Glutamatergic neuron (in vitro differentiated cells): ENCODE measurements at places on chromosomes 11 and 22. TPM values are rescaled to one million over a fixed set of nuclear protein-coding genes. Genes with fewer than 3 reads are reported as not detected.

GRCh38 chr11:134637091-134638015, 225.3 kb upstream of the B3GAT1 start:
- DNase-seq: no peak

DNA sequence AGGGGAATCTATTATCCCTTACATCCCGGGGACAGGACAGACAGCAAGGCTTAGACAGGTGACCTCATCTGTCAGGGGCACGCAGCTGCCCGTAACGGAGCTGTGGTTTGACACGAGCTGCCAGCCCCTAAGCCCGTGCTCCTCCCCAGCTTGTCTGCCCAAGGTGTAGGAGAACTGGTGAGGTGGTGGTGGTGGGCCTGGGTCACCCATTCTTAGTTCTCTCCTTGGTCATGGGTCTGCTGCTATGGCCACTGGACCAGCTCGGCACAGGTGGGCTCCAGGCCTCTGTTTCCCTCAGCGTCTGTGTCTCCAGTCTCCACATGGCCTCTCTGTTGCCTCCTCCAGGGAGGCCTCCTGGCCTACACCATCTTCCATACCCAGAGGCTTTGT, 5.4 kb downstream of the PARVG start:
- peak; percentile 10 for DNase-seq

DNA sequence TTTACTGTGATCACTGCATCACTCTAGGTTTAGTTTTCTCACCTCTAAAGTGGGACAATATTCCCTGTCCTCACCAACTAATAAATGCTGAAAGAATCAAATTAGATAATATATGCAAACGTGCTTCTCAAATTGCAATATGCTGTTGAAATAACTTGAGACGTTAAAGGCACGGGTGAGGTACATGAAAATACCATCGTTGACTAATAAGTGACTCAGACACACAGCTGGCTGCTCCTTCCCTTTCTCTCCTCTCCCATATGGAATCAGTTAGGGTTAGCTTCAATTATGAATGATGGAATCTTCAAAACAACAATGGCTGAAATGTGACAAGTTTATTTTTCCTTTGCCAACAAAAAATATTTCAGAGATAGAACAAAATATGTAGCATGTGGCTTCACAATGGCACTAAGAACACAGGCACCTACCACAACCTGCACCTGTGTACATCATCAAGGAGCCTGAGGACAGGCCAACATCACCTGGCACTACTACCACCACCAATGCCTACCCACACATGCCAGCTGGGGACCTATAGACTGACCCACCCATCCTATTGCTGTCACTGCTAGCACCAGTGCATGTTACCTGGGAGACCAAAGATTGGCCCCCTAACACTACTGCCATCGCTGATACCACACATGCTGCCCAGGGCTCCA, 13.7 kb downstream of the GDPD4 start:
- DNase-seq: no peak

The GRIA4 gene
- total RNA-seq: 13.6 TPM

The TST gene
- 10.4 TPM for total RNA-seq
